ENCODE measurements at places on chromosomes 7 and 10.

- peak; percentile 30 for DNase-seq
Measured at GRCh38 chr7:32427769-32428291, 62.4 kb downstream of the LSM5 start.

DNA sequence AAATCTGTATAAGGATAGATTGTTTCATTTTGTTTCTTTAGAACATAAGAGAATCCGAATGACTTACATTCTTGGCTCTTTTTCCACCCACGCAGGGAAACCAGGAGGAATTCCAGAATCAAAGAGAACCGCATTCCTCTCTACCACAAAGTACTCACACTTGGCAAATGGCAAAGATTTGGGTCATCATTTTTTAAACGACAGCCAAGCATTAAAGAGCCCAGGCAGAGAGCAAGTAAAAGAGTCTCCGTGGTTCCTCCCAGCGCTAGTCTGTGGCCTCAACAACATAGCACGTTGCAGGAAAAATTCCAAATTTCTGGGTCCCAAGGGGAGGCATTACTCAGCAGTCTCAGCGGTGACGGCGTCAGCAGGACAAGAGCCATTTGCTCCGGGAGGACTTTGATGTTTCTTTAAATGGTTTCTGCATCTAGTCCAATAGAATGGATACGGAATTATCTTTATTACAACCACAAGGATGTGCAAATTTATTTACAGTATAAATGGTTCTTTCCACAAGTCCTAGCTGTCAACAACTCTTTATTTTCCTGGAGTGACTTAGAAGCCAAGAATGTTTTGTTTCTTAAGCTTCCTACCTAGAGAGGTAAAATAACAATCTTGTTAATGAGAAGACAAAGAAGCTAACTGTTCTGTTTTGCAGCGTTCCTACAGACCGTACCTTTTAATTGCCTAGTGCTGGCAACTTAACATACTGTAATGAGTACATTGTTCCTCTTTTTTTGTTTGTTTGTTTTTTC lies 232.5 kb downstream of the SKIDA1 start:
- DNase-seq, result no peak

GRCh38 chr7:45031829-45032228 lies 31.8 kb downstream of the CCM2 start:
- DNase-seq, result peak; percentile 77

- DNase-seq, result no peak
Measured at GRCh38 chr10:79220307-79220706, 127.0 kb upstream of the PPIF start.

- DNase-seq, result no peak
Measured at GRCh38 chr7:25638068-25638467, 409.8 kb upstream of the NPVF start.

GRCh38 chr10:131480066-131480465 lies 168.5 kb upstream of the TCERG1L start:
- DNase-seq, result no peak

GRCh38 chr7:44267719-44268421 lies 57.5 kb downstream of the CAMK2B start:
- DNase-seq, result no peak

GRCh38 chr7:80307227-80307856 lies 172.7 kb downstream of the GNAI1 start:
- no peak for DNase-seq

- no peak for DNase-seq
Measured at GRCh38 chr10:72712136-72712535, 20.2 kb downstream of the MCU start.

GRCh38 chr10:11434324-11434723 lies 177.1 kb downstream of the USP6NL start:
- no peak for DNase-seq

- DNase-seq, result peak; percentile 39
Measured at GRCh38 chr10:88070080-88070880, 206.9 kb downstream of the PTEN start.

DNA sequence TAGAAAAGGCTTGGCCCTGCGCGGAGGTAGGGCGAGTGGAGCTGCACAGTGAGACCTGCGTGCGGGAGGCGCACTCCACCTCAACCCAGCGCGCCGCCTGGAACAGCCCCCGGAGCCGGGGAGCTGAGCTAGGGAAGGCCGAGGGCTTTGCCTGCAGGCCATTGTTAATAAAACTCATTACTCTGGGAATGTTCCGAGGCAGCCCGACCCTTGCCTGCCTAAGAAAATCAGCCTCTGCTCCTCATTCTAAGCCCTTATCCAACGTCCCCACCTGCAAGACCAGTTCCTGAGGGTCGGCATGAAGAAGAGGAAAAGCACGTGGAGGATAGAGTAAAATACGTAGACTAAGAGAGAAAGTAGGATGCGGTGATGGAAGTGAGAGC lies 55.3 kb downstream of the C7orf25 start:
- DNase-seq, result no peak

- DNase-seq, result no peak
Measured at GRCh38 chr10:131971591-131971990, 10.1 kb downstream of the BNIP3 start.

GRCh38 chr7:53340220-53340619 lies 304.8 kb downstream of the POM121L12 start:
- no peak for DNase-seq

DNA sequence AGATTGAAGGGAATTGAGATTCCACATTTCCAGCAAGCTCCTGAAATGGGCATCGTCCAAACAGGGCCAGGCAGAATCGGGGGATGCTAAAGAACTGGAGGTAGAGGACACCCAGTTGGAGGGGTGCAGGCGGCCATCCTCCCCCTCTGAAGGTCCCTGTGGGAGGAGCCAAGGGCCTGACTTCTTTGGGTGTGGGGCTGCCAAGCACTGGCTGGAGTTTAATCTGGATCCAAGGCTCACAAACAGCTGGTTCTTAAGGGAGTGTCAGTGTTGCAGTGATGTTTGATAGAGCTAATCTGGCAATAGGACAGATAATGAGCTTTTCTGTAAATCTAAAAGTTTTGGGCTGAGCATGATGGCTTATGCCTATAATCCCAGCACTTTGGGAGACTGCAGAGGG lies 20.8 kb downstream of the TSPAN14 start:
- no peak for DNase-seq
